ENCODE measurements at places on chromosomes 12 and 14. TPM values are rescaled to one million over a fixed set of nuclear protein-coding genes. Genes with fewer than 3 reads are reported as not detected.

- DNase-seq, result no peak
These were observed 8.9 kb upstream of the TCL1B start for GRCh38 chr14:95677179-95677835.

DNA sequence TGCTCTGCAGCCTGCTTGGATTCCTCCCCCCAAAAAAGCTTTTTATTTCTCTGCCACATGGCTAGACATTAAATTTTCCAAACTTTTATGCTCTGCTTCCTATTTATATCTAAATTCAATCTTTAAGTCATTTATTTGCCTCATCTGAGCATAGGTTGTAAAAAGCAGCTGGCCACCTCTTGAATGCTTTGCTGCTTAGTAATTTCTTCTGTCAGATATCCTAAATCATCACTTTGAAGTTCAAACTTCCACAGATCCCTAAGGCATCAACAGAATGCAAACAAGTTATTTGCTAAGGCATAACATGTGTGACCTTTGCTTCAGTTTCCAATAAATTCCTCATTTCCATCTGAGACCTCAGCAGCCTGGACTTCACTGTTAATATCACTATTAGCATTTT is 209.6 kb downstream of the FSCB start:
- DNase-seq, result no peak

DNA sequence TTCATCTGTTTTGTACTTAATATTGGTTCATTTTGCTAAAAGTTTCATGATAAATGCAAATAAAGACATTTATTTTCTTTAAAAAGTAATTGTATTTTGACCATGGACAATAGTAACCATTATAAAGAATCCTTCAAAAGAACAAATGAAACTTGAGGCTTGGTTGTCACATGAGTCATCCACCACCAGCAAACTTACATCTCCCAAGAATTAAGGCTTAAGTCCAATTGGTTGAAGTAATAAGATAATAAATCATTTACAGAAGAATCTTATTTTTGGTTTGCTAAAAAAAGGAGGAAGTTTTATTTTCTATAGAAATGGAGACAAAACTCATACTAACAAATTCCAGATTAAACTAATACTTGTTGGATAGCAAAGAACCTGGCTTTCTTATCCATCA is 84.8 kb upstream of the KITLG start:
- DNase-seq, result no peak

GRCh38 chr12:75831402-75831801 is 200.2 kb downstream of the PHLDA1 start:
- no peak for DNase-seq

- DNase-seq, result no peak
These were observed 170.7 kb upstream of the KITLG start for GRCh38 chr12:88750867-88751543.

- DNase-seq, result no peak
These were observed 8.7 kb upstream of the CLEC4E start for GRCh38 chr12:8549381-8549780.

- DNase-seq, result no peak
These were observed 92.1 kb upstream of the FZD10 start for GRCh38 chr12:130070126-130070611.

DNA sequence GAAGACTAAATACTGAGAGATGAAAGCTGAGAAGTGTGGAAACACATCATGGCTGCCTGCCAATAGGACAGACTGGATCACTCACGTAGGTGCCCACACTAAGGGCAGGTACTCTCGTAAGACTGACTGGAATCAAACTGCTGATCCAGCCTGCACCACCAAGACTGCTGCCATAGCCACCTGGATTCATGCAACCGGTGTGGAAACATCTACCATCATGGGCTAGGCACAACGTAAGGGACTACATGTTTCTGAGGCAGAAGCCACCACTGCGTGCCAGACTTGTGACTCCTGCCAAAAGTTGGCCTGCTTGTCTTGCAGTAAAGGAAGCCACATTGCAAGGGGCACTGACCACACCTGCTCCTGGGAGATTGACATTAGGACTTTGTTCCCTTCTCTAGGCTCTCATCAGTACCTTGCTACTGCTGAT is 3.8 kb downstream of the POMT2 start:
- DNase-seq, result no peak

- no peak for DNase-seq
These were observed 76.6 kb upstream of the CNTN1 start for GRCh38 chr12:40615590-40615989.

SIX4 gene
- total RNA-seq, result not detected

AHNAK2 gene
- 0.10 TPM for total RNA-seq

CDKN3 gene
- total RNA-seq, result 106 TPM

BIN2 gene
- 46.3 TPM for total RNA-seq

SLC17A8 gene
- total RNA-seq, result not detected

Data from activated naive CD4-positive, alpha-beta T cell treated with anti-CD3 and anti-CD28 coated beads, Interleukin-2, amount 50 U/mL, for 72 hours (primary cell).